ENCODE measurements at places on chromosomes 7 and 10.

DNA sequence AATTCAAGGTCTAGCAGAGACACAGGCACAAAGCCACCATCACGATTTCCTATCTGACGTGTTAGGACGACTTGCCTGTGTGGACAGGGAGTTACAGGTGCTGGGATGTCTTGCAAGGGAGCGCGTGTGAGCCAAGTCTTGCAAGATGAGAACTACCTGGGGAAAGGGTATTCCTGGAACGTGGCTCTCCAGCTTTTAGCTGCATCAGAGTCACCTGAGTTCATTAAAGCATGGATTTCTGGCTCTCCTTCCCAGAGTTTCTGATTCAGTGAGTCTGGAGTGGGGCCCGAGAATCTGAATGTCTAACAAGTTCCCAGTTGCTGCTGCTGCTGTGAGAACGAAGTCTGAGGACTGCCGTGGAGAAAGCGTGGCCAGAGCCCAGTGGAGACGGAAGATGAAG lies 30.0 kb upstream of the RNF32 start:
- DNase-seq = no peak

- no peak for DNase-seq
These were observed 36.1 kb downstream of the UBTD1 start for GRCh38 chr10:97534746-97535367.

DNA sequence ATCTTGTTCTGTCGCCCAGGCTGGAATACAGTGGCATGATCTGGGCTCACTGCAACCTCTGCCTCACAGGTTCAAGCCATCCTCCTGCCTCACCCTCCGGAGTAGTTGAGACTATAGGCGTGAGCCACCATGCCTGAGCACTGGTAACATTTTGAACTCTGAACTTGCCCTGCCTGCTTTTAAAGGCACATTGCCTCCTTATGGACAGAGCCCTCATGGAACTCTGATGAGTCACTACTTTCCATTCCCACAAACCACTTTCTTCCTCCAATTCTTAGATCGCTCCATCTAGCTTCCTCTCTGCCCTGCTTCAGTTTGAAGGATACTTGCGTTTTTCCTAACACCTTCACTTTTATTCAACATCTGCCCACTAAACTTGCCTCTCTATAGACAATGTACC lies 38.1 kb downstream of the PRPS1L1 start:
- DNase-seq = no peak

GRCh38 chr7:128383776-128384175 lies 22.3 kb upstream of the PRRT4 start:
- no peak for DNase-seq

- DNase-seq = no peak
These were observed 106.0 kb downstream of the CUBN start for GRCh38 chr10:17023386-17024298.

DNA sequence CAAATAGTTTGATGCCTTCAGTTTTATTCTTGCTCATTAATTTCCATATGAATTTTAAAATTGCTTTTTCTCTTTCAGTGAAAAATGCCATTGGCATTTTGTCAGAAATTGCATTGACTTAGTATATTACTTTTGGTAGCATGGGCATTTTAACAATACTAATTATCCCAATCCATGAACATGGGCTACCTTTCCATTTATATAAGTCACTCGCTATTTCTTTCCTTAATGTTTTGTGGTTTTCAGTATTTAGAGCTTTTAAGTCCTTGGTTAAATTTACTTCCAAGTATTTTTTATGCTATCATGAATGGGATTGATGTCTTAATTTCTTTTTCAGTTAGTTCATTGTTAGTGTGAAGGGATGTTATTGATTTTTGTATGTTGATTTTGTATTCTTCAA lies 297.4 kb downstream of the ATRNL1 start:
- DNase-seq = no peak

GRCh38 chr10:5968681-5969453 lies 8.5 kb downstream of the IL15RA start:
- no peak for DNase-seq

- DNase-seq = no peak
These were observed 74.1 kb upstream of the DUSP5 start for GRCh38 chr10:110423650-110424049.

DNA sequence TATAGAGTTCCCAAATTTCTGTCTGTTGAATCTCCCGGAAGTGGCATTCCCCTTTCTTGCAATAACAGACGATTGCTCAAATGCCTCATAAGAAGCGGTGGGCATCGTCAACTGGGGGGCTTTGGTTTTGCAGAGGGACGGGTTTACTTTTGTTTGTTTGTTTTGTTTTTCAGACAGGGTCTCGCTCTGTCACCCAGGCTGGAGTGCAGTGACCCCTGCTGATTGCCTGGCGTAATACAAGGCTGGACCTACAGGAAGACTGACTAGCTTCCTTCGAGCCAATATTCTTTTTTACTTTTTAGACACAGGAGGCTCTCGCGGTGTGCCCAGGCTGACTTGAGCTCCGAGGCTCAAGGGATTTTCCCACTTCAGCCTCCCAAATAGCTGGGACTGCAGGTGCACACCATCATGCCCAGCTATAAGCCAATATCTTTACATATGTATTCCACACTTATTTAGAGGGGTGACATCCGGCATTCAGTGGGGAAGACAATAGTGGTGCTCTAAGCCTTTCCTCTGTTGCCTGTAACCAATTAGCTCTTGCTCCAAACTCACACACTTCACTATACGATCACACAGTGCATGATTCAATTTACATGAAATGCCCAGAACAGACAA lies 58.1 kb downstream of the FHIP2A start:
- no peak for DNase-seq

DNA sequence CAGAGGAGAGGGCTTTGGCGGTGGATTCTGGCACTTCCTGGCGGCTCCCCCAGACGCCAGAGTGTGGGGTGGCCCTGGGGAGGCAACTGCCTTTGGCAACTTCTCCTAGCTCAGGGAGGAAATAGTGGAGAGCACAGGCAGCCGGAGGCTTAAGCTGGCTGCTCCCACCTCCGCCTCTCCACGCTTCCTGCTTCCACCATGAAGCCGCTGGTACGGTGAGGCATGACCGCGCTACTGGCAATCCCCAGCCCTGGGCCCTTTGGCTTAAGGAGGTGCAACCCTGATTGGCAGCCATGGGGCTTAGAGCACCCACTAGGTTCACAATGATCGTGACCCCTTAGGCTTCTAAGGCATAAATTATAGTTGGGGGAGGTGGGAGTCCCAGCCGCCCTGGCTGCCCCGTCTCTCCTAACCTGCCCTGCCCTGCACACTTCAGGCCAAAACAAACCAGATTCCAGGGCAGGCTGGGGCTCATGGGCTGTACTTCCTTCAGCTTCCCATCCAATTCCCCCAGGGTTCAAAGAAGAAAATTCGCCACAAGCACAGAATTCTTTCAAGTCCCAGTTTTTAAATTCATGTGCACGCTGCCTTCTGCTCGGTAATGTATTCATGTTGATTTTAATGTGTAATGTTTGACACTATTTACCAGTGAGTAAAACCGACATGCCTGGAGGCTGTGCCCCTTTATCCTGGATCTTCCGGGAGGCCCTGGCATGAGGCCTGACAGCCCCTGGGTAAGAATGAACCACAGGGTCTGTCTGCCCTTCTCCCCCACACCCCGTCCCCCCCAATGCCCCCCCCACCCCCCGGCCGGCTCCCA lies 90.7 kb upstream of the LRRC4 start:
- DNase-seq = peak; percentile 62

DNA sequence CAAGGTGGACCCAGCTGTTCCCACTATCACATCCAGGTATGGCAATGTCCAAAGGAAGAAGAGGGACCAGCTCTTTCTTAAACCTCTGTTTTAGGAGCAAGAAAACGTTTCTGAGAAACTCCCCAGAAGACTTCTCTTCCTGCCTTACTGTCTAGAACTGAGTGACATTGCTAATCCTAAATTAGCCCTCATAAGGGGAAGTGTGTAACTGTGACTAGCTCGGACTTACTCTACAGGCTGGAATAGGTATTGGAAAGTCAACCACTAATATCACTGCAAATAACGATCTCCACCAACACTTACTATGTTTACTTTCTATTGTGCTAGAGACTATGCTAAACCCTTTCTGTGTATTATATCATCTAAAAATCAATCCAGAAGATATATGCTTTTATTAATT lies 49.9 kb upstream of the RELN start:
- DNase-seq = no peak

- no peak for DNase-seq
These were observed 374.3 kb downstream of the INHBA start for GRCh38 chr7:41328544-41328943.

DNA sequence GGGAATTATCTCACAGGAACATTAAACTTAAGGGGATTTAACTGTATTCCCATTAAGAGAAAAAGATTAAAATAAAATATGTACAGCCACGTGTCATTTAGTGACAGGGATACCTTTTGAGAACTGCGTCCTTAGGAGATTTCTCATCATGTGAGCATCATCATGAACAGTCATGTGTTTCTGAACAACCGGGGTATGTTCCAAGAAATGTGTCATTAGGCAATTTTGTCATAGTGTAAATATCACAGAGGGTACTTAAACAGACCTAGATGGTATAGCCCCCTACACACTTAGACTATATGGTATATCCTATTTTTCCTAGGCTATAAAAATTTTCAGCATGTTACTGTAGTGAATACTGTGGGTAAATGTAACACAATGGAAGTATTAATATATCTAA lies 840.3 kb downstream of the CNTNAP2 start:
- DNase-seq = no peak

GRCh38 chr7:111080495-111081105 lies 10.3 kb upstream of the LRRN3 start:
- DNase-seq = no peak
